ENCODE measurements at places on chromosomes 1 and 21.
A peak's percentile ranks its signal among the peaks of the same experiment; 100 is the strongest.

GRCh38 chr21:39057121-39057520 is 126.1 kb downstream of the PSMG1 start:
- DNase-seq, result no peak

GRCh38 chr1:230400007-230400344 is 26.2 kb downstream of the PGBD5 start:
- DNase-seq, result no peak

DNA sequence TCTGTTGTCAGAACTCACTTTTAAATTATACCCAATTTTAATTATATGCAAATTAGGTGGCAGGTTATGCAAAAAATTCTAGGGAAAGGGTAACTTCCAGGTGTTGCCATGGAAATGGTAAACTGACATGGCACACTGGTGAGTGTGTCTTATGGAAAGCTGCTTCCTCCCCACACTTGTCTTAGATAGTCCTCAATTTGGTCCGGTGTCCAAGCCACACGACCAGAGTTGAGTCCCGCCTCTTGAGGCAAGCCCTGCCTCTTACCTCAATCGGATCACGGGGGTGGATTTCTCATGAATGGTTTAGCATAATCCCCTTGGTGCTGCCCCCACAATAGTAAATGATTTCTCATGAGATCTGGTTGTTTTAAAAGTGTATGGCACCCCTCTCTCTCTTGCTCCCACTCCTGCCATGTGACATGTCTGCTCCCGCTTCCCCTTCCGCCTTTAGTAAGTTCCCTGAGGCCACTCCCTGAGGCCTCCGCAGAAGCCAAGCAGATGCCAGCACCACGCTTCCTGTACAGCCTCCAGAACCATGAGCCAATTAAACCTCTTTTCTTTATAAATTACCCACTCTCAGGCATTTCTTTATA is 74.9 kb downstream of the MATN1 start:
- DNase-seq, result no peak

DNA sequence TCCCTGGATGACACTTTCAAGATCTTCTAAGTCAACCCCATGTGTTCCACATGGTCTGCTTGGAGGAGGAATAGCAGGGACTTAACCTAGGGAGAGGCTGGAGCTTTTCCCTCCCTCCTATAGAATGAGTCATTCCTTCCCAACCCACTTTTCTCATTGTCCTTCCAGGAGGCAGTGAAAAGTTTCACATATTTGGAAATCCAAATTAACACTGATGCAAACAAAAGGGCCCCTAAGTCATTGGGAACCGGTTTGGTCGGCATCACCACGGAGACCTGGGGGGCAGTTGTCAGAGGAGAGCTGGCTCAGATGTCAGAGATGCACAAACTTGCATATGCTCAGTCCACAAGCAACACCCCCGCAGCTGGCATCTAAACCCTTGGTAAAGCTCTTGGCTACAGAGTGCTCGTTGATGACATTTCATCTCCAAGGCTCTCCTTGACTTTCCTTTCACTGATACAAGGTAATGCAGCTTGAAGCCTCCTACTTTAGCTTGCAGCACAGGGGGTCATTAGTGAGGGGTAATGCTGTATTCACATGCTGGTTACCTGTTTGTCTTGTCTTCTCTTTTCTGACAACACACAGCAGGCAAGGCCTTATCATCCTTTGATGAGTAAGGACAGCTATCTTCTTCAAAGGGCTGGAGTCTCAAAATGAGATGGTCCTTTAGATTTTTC is 12.3 kb upstream of the LRRC8D start:
- DNase-seq, result no peak

- peak; percentile 45 for DNase-seq
Measured at GRCh38 chr1:48236716-48237470, 14.4 kb downstream of the SLC5A9 start.

DNA sequence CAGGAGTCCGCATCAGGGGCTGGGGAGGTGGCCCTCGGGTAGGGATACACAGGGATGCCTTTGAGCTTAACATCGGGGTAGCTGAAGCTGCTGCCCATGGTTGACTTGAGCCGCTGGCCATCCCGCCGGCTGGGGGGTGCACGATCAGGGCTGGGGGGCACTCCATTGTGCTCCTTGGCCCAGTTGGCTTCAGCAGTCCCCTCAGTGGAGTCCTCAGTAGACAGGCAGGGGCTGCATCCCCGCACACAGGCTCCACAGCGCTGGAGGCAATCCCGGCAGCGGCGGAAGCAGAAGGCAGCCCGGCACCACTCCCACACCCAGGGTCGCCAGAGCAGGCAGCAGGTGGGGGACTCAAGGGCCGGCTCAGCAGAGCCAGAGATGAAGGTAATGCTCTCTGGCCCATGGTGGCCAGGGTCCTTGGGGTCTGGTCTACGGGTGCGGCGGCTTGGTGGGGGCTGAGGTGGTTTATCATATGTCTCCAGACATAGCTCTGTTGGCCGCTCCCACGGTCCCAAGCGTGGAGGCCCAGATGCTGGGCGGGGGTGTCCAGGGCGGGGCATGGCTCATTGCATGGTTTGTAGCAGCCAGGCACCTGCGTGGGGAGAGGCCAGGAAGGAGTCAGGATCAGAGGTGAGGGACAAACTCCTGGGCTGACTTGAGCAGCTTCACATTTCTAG is 8.3 kb downstream of the KDF1 start:
- DNase-seq, result no peak

GRCh38 chr1:157073944-157074685 is 25.5 kb downstream of the ETV3L start:
- DNase-seq, result peak; percentile 42

DNA sequence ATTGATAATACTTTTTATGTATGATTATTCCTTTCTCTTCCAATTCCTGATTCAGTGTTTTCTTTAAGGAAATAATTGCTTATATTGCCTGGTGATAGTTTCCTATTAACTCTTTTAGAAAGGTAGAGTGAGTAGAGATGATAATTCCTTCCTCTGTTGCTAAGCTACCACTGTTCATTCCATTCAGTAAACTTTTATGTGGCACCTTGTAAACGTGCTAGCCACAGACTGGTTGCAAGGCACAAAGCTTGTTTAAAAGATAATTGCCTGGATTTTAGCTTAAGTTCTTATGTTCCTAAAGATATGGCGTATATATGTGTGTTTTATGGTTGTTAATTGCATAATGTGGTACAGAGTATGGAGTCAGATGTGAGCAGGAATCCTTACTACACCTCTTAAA is 3.2 kb downstream of the ZFYVE9 start:
- no peak for DNase-seq

All from CD4-positive, alpha-beta T cell treated with Interferon alpha-2 for 1 hour (primary cell).